EH (cell line): ENCODE measurements at places on chromosomes 6 and 20.

DNA sequence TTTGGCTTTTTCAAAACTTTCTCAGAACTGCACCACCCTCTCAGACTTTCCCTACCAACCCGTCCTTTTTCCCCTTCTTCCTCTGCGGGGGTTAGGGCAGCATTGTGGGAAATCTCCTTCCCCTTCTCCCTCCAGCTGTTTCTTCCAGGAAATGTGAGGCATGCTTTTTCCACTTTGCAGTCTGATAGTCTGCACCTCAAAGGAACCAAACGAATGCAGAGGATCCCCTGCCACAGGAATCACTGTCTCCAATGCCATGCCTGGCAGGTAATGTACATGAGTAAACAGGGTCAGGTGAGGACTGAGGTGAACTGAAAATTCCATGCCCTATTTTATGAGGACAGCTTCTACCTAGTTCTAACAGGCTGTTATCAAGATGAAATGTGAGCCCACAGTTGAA is 218.4 kb downstream of the BCAS1 start:
- no peak for DNase-seq

DNA sequence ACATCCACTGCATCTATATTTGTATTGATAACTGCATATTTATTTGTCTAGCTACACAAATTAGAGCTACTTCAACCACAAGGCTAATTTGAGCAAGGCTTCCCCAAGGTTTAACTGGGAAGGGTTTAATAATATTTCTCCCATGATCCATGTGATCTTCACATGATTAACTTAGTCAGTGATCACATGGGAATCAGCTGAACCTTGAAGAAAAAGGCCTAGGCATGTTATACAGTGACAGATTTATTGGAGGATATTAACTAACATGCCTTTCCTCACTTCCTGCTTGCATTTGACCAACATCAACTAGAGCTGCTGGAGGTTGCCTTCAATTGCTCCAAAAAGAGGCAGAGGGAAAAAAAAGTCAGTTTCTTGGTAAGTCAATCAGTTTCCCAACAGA is 417.0 kb downstream of the HAO1 start:
- DNase-seq = no peak

DNA sequence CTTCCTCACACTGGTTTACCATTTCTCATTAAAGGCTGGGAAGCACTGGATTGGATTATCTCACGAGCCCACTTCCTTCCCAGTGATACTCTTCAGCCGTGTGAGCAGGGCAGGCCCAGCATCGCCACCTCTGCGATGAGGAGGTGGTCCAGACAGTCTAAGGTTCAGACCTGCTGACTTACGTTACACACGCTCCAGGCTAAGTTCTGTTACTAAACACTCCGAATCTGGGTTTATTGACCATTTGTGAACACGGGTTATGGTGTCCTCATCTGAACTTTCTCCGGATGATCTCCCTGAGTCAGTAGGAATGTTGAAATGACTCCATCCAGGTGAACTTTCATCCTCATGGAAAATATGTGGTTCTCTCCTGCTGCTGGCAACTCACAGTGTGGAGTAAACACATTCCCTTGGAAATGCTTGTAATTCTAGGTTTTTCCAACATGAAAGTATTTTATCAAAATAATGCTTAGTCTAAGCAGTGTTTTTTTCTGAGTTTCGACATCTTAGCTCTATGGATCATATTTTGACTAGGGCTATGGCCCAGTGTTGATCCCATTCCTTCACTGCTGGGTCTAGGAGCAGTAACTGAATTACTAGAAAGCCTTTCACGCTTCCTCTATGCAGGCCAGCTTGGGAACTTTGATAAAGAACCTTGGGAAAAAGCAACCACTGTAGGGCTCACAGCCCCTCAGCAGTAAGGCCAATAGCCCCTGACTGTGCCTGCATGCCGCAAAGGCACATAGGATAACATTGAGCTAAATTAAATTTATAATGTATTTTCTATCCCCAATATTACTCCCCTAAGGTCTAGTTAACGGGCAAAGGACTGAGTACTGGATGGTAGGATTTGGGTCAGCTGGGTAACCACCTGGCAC is 37.7 kb upstream of the PXDC1 start:
- peak; percentile 42 for DNase-seq

DNA sequence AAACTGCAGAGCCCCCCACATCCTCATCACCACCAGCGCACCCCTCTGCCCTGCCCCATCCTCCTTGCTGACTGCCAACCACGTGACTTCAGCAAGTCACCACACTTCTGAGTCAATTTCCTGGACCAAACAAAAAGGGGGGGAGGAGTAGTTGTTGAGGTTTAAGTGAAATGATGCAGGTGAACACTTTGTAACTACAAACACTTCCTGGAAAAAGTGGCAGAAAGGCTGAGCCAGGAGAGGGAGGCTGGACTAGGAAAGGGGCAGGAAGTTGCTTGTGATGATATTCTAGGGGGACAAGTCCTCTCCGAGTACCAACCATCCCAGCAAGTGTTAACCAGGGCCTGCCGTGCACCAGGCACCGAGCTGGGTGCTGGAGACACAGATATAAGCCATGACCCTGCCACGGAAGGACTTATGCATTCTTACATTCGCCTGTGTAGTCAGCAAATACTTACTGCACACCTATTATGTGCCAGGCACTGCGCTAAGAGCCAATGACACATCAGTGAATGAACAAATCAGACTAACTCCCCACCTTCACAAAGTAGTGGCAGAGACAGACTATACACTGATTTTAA is 67.3 kb downstream of the PREX1 start:
- DNase-seq = peak; percentile 40

GRCh38 chr6:157714153-157714490 is 108.9 kb upstream of the SNX9 start:
- peak; percentile 92 for DNase-seq

DNA sequence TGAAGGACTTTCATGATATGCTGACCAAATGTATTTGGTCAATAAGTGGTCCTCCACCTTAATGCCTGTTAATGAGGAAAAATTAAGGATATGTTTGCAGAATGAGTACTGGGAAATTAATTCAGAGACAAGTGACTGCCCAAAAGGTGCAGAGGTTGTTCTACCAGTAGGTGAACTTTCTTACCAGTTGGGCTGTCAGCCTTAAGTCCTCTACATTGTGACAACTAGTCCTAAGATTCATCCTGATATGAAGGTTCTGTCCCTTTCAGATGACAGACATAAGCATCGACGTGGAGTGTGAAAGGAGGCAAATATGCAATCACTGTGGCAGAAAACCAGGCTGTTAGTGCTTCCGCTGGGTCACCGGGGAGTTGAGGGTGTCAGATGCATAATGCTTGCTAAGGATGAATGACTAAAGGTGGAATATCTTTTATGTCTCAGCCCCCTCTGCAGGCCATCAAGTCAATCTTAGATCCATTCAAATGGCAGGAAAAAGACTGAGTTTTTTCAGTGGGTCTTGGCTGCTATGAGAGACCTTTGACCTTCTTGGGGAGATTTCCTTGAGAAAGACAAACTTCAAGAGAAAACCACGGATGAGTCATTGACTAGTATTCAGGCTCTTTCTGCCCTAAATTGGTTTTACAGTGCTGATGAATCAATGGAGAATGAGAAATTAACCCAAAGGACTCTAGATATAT is 226.0 kb downstream of the TPBG start:
- DNase-seq = peak; percentile 90

DNA sequence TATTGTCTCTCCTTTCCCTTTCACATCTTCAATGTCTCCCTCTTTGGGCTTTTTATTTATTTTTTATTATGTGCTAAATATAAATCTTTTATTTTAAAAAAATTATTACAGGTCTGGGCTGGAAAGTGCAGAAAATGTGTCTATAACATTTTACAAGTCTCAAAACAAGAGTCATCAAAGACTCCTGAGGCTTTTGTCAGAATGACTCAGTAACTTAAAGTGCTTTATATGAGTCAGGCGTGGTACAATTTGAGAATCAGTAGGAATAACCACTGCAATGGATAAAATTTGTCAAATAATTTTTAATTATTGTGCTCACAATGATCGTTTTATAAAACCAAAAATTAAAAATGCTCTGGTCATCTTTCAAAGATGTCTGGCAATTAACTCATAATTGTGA is 193.9 kb downstream of the MMUT start:
- peak; percentile 9 for DNase-seq

GRCh38 chr20:52204136-52204535 is 12.6 kb upstream of the ZFP64 start:
- DNase-seq = peak; percentile 13

DNA sequence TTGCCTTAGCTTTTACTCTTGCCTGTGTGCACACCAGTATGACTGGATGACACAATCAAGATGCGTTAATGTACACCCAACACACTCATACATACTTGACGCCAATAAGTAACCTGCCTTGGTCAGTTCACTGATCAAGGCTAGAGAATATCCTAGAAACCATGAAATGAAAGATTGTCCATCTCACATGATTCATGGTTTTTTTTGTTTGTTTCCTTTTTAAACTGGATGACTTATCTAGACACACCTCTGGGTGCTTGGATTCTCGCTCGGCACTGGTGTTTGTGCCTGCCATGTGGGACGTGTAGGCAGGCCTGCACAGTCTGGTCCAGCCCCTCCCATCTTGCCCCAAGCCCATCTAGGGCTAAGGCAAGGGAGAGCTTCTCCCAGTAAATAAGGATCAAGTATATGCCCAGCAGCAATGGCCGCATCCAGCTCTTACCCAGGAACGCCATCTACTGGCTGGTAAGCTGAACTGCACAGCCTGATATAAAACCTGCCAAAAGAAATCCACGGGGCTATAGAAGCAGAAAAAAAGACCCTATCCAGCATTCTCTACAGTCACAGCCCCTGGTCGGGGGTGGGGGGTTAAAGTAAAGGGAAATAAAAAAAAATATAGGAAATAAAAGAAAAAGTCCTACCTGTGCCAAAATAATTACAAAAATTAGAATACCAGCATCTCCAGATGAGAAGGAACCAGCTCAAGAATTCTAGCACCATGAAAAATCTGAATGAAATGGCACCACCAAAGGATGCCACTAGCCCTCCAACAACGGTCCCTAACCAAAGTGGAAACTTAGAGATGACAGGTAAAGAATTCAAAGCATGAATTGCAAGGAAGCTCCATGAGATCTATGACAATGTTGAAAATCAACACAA is 73.3 kb downstream of the OTOR start:
- peak; percentile 54 for DNase-seq

DNA sequence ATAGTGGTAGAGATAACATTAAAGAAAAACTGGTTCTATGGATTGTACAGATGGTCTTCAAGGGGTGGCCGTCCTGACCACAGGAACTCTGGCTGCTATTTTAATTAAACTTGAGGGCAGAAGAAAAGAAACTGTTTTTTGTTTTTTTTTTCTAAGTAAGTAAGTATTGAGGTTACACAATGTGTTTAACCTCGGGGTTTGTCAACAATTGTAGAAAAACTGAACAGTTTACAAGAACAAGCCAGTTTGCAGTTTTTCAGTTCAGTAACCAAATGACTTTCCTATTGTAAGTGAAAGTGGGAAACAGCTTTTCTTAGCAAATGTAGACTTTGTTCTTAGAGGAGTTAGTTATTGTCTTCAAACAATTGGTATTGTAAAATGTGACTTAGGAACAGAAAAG is 77.0 kb downstream of the PLCB1 start:
- peak; percentile 57 for DNase-seq

DNA sequence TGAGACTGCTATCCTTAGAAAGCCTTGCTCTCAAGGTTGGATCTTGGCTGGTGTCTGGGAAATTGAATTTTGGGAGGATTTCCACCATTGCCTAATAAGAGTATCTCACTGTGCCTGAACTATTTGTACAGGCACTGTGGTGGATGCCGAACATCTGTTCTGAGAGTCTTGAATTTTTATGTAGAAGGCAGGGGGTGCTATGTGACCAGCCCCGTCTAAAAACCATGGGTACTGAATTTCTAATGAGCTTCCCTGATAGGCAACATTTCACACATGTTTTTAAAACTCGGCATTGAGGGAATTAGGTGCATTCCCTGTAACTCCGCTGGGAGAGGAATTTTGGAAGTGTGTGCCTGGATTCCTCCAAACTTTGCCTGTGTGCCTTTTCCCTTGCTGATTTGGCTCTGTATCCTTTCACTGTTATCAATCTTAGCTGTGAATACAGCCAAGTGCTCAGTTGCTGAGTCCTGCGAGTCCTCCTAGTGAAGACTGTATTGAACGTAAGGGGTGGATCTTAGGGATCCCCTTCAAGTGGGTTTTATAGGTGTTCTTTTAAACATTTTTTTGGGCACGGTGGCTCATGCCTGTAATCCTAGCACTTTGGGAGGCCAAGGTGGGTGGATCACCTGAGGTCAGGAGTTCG is 27.6 kb upstream of the SCAF8 start:
- peak; percentile 25 for DNase-seq

- no peak for DNase-seq
Observed at GRCh38 chr6:45012687-45013086, 315.4 kb upstream of the RUNX2 start.

DNA sequence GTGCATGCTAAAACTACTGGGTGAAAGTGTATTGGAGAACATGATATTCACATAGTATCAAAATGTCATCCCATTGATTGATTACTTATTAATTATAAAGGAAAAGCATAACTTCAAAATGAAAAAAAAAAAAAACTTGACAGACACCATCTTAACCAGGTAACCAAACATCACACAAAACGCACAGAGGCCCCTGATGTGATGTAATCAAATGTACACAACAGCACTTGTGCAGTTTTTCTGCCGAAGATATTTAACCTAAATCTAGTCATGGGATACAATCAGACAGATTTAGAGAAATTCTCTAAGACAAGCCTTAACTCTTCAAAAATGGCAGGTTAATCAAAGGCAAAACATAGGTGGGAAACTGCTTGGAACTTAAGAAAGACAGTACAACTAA is 102.0 kb upstream of the TENT5A start:
- no peak for DNase-seq

- no peak for DNase-seq
Observed at GRCh38 chr6:37115236-37115895, 54.6 kb upstream of the PIM1 start.

DNA sequence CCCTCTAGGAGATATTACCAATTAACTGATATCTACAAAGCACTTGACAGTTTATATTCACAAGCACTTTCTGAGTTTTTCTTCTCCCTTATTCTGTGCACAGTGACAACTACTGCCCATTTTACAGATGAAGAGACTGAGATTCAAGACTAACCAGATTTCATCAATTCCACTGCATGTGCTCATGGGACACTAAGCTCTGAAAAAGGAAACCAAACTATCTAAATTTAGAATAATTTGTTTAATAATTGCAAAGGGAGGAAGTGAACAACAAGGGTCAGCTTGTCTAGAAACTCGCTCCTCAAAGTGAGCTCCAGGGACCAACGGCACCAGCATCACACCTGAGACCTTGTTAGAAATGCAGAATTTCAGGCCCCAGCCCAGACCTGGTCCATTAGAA is 50.8 kb upstream of the MYLIP start:
- no peak for DNase-seq
